Activated naive CD8-positive, alpha-beta T cell treated with anti-CD3 and anti-CD28 coated beads, Interleukin-2, amount 50 U/mL, for 16 hours (primary cell): ENCODE measurements at places on chromosomes 7 and 10.

GRCh38 chr10:84842593-84842992 is 514.2 kb downstream of the CCSER2 start:
- DNase-seq, result no peak

DNA sequence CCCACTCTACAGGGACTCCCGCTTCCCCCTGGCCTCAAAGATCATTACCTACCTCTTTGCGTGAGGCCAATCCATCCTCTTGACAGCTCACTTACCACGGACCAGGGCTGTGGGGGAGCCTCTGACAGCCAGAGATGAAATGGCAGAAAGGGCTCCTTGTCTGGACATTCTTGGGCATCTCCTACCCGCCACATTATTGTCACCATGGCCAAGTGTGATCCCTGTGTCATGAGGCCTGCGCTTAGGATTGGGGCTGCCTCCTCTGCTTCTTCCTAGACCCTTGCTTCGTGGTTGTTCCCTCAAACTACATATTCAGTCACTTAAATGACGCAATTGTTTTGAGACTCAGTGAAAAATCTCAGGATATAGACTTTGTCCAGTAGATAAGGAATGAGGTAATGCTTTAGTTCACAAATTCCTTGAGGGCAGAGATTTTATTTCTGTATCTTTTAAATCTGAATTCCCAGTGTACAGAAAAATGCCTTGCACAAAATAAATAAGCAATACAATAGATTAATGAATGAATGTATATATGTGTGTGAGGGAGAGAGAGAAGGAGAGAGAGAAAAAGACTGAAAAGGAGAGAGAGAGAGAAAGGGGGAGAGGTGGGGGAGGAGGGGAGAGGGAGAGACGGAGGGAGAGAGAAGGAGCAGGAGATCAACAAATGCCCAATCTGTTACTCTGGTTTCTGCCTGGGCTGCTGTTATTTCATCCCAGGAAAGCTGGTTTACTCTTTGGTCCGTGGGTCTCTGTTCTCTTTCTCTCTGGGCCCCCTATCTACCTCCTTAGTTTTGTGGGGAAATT is 159.0 kb downstream of the PLXNA4 start:
- DNase-seq, result no peak

- DNase-seq, result no peak
Observed at GRCh38 chr10:11448190-11448544, 163.3 kb downstream of the USP6NL start.

DNA sequence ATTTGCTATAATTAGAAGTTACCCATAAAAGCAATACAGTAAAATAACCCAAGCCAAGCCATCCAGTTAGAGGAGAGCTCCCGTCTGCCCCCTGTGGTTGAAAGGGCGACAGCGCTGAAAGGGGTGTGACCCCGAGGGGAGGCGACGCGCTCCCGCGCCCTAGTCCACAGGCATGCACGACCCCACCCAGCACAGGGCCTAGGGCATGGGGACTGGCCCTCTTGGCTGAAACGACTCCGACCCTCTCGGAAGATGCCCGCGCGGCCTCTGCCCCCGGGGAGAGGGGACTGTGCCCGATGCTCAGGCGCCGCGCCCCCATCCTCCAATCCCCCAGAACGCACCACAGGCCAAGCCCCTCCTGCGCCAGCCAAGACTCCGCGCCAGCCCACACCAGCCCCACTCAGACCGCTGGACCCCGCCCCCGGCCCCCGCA is 64.0 kb downstream of the CSGALNACT2 start:
- no peak for DNase-seq

- no peak for DNase-seq
Observed at GRCh38 chr10:131226446-131227162, 84.9 kb downstream of the TCERG1L start.

GRCh38 chr10:33337326-33337957 is 3.0 kb upstream of the NRP1 start:
- no peak for DNase-seq

- DNase-seq, result no peak
Observed at GRCh38 chr10:120095875-120096274, 203.3 kb downstream of the SEC23IP start.

GRCh38 chr7:86913709-86914108 is 145.7 kb downstream of the ELAPOR2 start:
- DNase-seq, result no peak
